Hair follicle dermal papilla cell (primary cell): ENCODE measurements at places on chromosomes 11 and 22. TPM values are rescaled to one million over a fixed set of nuclear protein-coding genes. Genes with fewer than 3 reads are reported as not detected.

Gene NXF1
- 30.5 and 38.9 TPM in 2 replicates for total RNA-seq

Gene HIPK3
- total RNA-seq: 221 and 268 TPM in 2 replicates

Gene SLC6A5
- total RNA-seq: not detected in 2 replicates

Gene BTG4
- 0.24 and 0.32 TPM in 2 replicates for total RNA-seq

Gene CASP4
- total RNA-seq: 84.2 and 94.1 TPM in 2 replicates

Gene MN1
- 6.2 and 12.5 TPM in 2 replicates for total RNA-seq

Gene SEPTIN3
- 5.1 and 8.3 TPM in 2 replicates for total RNA-seq

Gene LDHAL6A
- total RNA-seq: not detected in 2 replicates

Gene PRG2
- not detected in 2 replicates for total RNA-seq

Gene EHF
- under 0.01 TPM in 1 of 2 replicates, not detected in the other for total RNA-seq

Gene CASP5
- total RNA-seq: not detected in 2 replicates

Gene SPI1
- total RNA-seq: not detected in 2 replicates

Gene GAS2
- 2.3 and 7.0 TPM in 2 replicates for total RNA-seq

Gene LUZP2
- 0.32 and 0.73 TPM in 2 replicates for total RNA-seq

Gene CST6
- total RNA-seq: 0.49 and 0.85 TPM in 2 replicates

Gene CATSPERZ
- total RNA-seq: not detected in 2 replicates

Gene GPR83
- total RNA-seq: 0.16 TPM in 1 of 2 replicates, not detected in the other

Gene PGA5
- total RNA-seq: 0.16 and 0.61 TPM in 2 replicates

Gene USH1C
- not detected in 2 replicates for total RNA-seq

Gene FADS1
- 279 and 347 TPM in 2 replicates for total RNA-seq

Gene CBX7
- 6.7 and 8.3 TPM in 2 replicates for total RNA-seq

Gene EXPH5
- total RNA-seq: 2.8 and 3.4 TPM in 2 replicates
